ENCODE measurements at places on chromosomes 16 and 17.

DNA sequence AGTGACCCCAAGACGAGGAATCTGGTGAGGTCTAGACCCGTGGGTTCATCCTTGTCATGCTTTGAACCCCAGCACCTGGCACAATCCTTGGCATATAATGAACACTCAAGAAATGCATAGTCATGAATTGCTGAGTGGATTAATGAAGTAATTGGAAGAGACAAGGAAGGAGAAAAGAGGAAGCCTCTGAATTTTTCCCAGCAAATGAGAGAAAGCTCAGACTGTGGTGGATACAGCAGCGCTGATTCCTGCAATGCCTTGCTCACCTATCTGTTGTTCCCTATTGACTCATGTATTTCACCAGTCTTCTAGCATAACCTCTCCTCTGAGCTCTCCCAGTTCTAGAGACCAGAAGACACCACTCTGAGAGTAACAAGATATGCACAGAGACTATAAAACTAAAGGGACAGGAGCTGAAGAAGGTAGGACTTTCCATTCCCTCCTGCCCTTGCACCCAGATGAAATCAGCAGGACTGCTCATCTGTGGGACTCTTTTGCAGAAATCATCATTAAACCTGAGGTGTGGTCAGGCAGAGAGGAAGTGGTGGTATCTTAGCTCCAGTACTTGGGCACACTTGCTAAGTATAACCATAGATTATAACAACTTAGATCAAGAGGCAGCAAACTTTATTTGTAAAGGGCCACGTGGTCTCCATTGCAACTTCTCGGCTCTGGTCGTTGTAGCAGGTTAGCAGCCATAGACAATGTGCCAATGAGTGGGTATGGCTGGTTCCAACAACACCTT, 102.8 kb downstream of the MAF start:
- no peak for DNase-seq

- DNase-seq = no peak
These were observed 2046.8 kb downstream of the TP53TG3F start for GRCh38 chr16:35506018-35506897.

- no peak for DNase-seq
These were observed 75.4 kb upstream of the ZNF423 start for GRCh38 chr16:49931266-49931665.

- DNase-seq = no peak
These were observed 101.2 kb downstream of the MRTFB start for GRCh38 chr16:14172200-14172809.

- no peak for DNase-seq
These were observed 6.5 kb upstream of the RAP1GAP2 start for GRCh38 chr17:2789700-2790099.

DNA sequence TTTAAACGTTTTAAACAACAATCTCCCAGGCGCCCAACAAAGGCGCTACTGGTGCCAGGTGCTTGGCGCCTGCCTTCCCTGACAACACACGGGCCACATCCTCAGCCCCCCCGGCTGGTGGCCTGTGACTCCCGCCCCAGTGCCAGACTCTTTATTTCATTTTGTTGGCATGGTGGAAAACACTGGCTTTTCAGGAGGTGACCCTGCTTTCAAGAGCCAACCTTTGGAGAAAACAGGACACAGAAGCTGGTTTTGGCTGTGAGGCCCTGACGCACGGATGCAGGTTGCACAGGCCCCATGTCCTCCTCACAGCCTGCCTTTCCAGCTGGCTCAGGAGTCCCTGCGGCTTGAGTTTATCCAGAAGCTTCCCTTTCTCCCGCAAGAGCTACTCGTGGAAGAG, 100.0 kb downstream of the METRNL start:
- DNase-seq = no peak

DNA sequence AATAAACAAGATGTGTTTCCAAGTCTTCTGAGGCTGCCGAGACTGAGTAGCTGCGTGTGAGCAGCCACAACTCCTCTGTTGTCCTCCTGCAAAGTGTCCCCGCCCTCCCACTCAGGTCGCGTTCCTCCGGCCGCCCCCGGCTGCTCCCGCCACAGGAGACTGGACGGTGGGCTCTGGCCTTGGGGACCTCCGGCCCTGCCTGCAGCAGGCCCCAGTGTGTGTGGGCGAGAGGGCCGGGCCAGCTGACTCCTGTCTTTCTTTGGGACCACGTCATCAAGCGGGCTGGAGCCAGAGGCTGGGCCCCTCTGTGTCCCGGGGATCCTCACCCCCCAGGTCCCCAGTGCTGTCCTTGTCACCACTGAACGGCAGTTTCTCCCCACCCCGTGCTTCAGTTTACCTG, 175.3 kb downstream of the NPIPB11 start:
- no peak for DNase-seq

DNA sequence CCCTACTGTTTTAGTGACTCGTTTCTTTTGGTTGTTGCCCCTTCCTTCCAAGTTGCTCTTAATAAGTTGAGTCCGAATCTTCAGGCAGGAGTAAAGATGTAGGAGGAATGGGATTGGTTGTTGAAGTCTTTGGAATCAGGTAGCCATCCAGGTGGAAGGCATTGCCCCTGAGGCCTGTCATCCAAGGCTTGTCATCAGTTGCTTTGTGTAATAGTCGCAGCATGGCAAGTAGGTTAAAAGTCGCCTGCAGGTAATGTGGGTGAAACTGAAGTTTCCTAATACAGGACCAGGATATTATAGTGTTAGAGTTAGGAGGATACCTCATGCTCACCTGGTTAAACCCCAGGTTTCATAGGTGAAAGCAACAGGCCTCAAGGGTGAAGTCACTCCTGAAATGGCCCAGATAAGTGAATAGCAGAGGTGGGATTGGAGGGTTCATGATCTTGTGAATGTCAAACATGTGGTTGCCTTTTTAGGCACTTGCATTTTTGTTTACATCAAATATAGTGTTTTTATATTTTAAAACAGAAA, 934 bp downstream of the PCTP start:
- DNase-seq = no peak

DNA sequence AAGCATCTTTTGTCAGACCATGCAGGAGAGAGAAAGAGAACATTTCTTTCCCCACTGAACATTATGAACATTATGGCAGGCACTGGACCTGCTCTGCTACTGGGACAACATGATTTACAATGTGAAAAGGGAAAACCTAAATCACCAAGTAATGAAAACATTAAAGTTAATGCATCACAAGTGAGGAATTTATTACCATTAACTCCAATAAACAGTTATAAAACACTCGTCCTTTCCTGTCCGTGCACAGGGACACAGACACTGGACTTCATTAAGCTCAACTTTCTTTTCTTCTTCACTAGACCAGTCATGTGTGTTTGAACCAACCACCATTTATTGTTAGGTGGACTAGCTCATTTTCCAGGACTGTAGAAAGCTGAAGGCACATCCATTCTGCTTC, 95.4 kb downstream of the SNX11 start:
- DNase-seq = no peak

DNA sequence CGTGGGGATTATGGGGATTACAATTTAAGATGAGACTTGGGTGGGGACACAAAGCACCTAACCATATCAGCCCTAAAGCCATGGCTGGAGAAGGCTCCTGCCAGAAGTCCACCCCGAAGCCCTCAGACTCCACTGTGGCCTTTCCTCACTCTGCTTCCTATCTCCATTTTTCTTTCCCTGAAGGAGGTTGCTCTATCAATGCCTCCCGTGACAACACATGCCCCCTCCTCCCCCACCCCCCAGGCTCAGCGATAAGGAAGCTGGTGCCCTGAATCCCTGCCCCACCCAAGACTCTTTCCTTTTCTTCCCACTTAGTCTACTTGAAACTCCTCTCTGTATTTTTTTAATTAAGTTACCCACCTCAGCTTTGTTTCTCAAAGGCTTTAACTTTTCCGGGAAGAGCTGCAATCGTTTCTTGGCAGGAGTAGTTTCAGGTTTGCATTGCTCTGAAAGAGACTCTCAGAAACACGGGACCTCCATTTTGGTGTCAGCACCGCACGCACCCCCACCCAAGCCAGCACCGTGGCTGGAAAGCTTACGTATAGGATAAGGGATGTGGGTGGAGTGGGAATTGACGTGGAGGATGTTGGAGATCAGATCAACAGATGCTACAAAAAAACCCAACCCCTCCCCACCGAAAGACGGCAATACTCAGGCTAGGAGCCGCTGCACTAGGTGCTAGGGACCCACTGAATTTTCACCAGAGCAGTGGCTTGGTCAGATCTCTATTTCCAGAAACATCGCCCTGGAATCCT, 15.2 kb upstream of the CA4 start:
- no peak for DNase-seq

GRCh38 chr17:67779098-67779672, 46.1 kb upstream of the BPTF start:
- DNase-seq = no peak

GRCh38 chr17:38724337-38724988, 5.7 kb upstream of the CISD3 start:
- no peak for DNase-seq

GRCh38 chr17:68184141-68184571, 63.7 kb upstream of the AMZ2 start:
- no peak for DNase-seq

GRCh38 chr17:36881323-36881722, 56.0 kb upstream of the LHX1 start:
- DNase-seq = no peak

GRCh38 chr17:81241648-81242420, 2.7 kb downstream of the NDUFAF8 start:
- no peak for DNase-seq

DNA sequence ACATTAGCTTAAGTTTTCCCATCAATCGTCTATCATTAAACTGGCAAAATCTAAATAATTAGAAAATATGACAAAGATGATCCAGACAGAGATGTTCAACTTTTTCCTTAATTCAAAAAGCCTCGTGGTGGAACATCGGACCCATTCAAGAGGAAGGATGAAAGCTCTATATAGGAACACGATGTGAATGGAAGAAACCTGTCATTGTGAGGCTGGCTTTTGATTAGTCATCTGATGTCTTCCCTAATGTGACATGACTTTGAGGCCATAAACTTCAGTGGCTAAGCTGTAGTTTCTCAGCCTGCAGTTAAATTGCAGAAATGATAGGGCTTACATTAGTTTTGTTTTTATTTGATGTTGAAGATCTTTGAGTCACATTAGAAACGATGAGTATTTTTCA, 1.0 kb downstream of the AMZ2 start:
- no peak for DNase-seq

DNA sequence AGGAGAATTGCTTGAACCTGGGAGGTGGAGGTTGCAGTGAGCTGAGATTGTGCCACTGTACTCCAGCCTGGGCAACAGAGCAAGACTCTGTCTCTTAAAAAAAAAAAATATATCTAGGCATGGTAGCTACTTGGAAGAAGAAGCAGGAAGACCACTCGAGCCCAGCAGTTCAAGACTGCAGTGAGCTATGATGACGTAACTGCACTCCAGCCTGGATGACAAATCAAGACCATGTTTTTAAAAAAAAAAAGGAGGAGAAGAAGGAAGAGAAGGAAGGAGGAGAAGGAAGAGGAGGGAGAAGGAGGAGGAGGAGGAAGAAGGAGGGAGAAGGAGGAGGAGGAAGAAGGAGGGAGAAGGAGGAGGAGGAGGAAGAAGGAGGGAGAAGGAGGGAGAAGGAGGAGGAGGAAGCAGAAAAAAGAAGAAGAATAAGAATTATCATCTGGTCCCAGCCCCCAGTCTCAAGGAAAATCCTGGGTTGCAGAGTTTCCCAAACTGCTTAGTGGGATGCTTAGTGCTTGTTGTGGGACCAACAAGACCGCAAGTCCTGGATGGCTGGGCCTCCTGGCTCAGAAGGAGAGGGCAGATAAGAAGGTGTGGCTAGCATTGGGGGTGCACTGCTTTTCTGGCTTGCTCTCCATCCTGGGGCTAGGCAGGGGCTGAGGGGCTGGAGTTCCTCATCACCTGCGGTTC, 3.7 kb upstream of the DRC7 start:
- no peak for DNase-seq

GRCh38 chr17:48546924-48547807, 2.3 kb upstream of the HOXB2 start:
- no peak for DNase-seq

DNA sequence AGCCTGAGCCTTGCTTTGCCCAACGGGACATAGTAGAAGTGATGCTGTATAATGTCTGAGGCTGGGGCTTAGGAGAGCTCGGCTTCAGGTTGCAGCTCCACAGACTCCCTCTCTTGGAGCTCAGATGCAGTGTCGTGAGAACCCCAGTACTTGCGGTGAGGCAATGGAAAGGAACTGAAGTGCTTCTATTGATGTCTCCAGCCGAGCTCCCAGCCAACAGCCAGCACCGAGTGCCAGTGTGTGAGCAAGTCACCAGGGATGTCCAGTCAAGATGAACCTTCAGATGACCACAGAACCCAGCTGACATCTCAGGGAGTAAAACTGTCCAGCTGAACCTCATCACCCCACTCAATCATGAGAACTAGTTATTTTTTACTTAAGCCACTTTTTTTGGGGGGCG, 268.1 kb downstream of the IRF8 start:
- DNase-seq = no peak

GRCh38 chr17:28097901-28098300, 55.4 kb downstream of the NLK start:
- DNase-seq = no peak

- DNase-seq = no peak
These were observed 819.1 kb downstream of the KCNJ18 start for GRCh38 chr17:22511431-22511830.

DNA sequence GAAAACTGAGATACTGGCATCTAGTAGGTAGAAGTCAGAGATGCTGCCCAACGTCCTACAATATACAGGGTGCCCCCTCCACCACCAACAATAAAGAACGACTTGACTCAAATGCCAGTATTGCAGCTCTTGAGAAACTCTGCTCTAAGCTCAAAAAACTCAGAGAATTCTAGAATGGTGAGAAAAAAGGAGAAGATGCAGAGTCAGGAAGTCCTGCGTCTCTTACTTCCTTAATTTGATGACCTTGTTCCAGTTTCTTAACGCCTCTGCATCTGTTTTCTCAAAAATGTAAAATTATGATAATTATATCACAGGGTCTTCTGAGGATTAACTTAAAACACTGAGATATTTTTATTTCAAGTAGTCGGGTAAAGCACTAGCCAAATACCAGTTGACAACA, 1.7 kb upstream of the HSBP1 start:
- no peak for DNase-seq
